ENCODE measurements at places on chromosomes 12 and 14. TPM values are rescaled to one million over a fixed set of nuclear protein-coding genes. Genes with fewer than 3 reads are reported as not detected.
A peak's percentile ranks its signal among the peaks of the same experiment; 100 is the strongest.

DNA sequence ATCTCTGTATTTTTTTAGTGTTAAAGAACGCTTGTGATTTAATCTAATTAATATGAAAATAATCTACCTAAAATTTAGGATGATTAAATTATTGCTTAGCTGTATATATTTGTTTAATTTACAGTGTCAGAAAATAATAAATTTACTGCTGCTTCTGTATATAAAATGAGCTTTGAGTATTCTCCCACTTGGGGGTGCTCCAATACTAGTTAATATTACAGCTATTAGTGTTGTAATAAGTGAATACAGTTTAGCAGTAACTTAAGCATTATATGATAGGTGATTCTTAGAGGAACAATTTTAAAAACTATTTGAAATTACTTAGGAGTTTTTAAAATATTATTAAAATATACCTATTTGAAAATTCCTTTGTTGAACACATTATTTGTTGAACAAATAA is 62.2 kb downstream of the PAPOLA start:
- H3K4me3 ChIP-seq, result no peak overlapping the region
- H3K27me3 ChIP-seq, result no peaks in the 10 kb centered on the region
- no peak for DNase-seq
- no peak overlapping the region for H3K27ac ChIP-seq
- peaks cover 17% of the 10 kb centered on the region for H3K36me3 ChIP-seq

- DNase-seq, result no peak
- H3K27ac ChIP-seq, result no peak overlapping the region
- no peaks in the 10 kb centered on the region for H3K4me1 ChIP-seq
- no peaks in the 10 kb centered on the region for H3K27me3 ChIP-seq
Observed at GRCh38 chr12:25025260-25025659, 76.4 kb upstream of the BCAT1 start.

Gene DIO3
- not detected for total RNA-seq

DNA sequence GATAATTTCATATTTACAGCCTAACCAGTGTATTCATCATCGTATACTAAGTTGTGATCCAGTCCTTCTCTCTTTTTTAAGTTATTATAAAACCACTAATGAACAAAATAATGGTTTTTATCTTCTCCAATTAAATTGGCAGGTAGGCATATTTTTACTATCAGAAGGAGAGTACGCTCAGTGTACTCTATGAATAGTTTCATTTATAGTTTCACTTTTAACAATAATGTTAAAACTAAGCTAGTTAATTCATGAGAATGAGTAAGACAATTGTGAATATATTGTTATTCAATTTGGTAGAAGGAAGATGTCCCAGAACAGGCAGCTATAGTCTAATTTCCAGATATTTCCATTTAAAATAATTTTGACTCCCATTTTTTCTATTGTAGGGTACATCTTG is 277.1 kb downstream of the RASSF9 start:
- no peaks in the 10 kb centered on the region for H3K27me3 ChIP-seq
- H3K36me3 ChIP-seq, result no peaks in the 10 kb centered on the region
- H3K4me1 ChIP-seq, result no peaks in the 10 kb centered on the region
- DNase-seq, result no peak

GRCh38 chr14:87492561-87492960 is 500.4 kb downstream of the GALC start:
- no peaks in the 10 kb centered on the region for H3K36me3 ChIP-seq
- DNase-seq, result no peak
- no peak overlapping the region for H3K27ac ChIP-seq
- H3K4me3 ChIP-seq, result no peak overlapping the region

Gene DHRS2
- total RNA-seq, result 5.5 TPM

DNA sequence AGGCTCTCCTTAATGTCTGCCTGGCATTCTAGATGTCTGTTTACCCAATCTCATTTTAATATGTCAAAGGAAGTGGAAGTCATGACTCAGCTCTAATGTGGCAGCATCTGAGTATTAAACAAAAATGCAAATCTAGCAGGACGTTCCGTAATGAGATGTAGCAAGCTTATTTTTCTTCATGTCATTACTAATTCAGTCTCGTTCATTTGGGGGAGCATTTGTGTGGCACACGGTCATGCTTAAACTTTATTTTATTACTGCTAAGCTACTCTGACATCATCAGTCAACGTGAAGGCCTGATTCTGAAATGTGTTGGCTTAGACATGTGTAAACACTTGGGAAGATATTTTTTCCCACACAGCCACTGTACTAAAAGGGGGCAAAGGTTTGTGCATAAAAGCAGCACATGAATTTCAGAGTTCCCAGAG is 326.7 kb upstream of the TMPO start:
- DNase-seq, result no peak
- H3K27me3 ChIP-seq, result no peaks in the 10 kb centered on the region
- H3K36me3 ChIP-seq, result no peaks in the 10 kb centered on the region
- H3K27ac ChIP-seq, result no peak overlapping the region

Gene PALS1
- 23.6 TPM for total RNA-seq

- H3K27me3 ChIP-seq, result no peaks in the 10 kb centered on the region
- no peak overlapping the region for H3K4me3 ChIP-seq
- H3K4me1 ChIP-seq, result no peaks in the 10 kb centered on the region
- no peak overlapping the region for H3K27ac ChIP-seq
- DNase-seq, result no peak
- H3K36me3 ChIP-seq, result no peaks in the 10 kb centered on the region
Observed at GRCh38 chr12:128974881-128975280, 121.6 kb downstream of the GLT1D1 start.

DNA sequence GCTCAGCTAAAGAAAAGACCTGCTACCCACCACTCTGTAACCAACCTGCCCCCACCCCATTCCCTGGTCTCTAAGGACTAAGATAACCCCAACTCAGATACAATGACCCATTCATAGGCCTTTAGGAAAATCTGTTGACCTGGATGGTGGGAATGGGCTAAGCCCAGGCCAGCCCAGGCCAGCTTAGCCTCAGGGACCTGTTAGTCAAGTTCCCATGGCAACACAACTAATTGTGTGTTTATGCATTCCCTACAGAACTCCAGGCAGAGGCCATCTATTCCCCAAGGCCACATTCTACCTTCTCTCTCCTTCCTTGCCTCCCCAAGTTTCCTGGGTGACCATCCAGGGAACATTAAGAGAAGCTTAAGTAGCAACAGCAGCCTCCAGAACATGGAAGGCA is 16.1 kb upstream of the KRT8 start:
- no peak overlapping the region for H3K4me3 ChIP-seq
- H3K27me3 ChIP-seq, result no peaks in the 10 kb centered on the region
- no peak overlapping the region for H3K27ac ChIP-seq
- H3K4me1 ChIP-seq, result no peaks in the 10 kb centered on the region
- no peaks in the 10 kb centered on the region for H3K36me3 ChIP-seq

Gene GALNT6
- total RNA-seq, result 2.5 TPM

DNA sequence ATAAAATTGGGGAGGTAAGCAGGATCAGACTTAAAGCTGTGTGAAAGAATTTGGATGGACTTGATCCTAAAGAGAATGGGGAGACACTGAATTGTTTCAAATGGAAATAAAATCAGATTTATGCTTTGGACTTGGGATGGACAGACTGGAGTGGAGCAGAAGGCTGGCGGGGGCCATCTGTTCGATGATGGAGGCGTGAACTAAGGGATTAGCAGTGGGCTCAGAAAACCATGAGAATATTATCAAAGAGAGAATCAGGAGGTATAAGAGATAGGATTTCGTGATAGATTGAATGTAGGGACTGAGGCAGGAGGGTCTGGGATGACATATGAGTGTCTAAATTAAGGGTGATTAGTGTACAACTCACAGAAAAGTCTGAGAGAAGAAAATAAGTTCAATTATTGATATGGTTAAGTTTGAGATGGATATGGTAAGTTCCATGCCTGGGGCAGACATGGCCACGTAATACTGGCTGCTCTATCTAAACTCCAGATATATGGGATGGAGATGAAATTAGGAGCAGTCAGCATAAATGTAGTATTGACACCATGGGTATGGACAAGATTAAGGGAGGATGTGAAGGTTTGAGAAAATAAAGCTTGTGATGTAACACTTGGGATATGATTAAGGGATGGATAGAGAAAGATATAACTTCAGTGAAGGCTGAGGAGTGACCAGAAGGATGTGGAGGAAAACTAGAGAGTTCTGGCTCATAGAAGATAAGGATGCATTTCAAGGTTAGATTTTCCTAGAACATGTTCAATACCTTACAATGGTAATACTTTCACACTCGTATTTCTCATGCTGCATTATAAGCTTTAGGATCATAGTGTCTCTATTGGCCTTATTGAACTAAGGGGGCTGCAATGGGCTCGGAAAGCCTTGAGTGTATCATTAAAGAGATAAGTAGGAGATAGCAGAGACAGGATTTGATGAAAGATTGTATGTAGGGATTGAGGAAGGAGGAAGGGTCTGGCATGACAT is 1.0 kb upstream of the TSSK4 start:
- no peak overlapping the region for H3K27ac ChIP-seq
- peaks cover 2% of the 10 kb centered on the region for H3K36me3 ChIP-seq
- H3K27me3 ChIP-seq, result no peaks in the 10 kb centered on the region
- H3K4me3 ChIP-seq, result no peak overlapping the region

DNA sequence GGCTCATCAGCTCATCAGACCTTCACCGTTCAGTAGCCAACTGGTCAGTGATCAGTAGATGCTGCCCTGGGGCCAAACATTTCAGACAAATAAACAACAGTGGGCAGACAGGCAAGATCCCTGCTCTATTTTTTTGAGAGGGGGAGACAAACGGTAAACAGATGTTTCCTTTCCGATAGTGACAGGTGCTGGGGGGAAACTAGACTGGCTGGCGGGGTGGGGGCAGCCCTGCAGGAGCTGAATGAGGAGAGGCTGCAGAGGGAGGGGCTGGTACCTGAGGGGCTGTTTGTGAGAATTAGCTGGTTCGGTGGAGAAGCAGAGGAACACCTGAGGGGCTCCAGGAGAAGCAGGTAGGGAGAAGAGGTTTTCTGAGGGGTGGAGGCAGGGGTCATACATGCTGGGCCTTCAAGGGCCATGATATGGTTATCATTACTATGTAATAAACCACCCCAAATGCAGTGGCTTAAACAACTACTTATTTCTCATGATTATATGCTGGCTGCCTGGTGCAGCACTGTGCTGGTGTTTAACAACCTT is 8.2 kb upstream of the GOLGA3 start:
- H3K4me3 ChIP-seq, result no peak overlapping the region
- peaks cover 30% of the 10 kb centered on the region for H3K36me3 ChIP-seq
- peak overlapping the region; percentile 35 for H3K27ac ChIP-seq
- no peaks in the 10 kb centered on the region for H3K27me3 ChIP-seq
- peaks cover 26% of the 10 kb centered on the region for H3K4me1 ChIP-seq

- no peaks in the 10 kb centered on the region for H3K4me1 ChIP-seq
- no peak overlapping the region for H3K4me3 ChIP-seq
- DNase-seq, result no peak
- no peaks in the 10 kb centered on the region for H3K36me3 ChIP-seq
Observed at GRCh38 chr12:94429191-94429590, 30.5 kb downstream of the CEP83 start.

Gene CD4
- total RNA-seq, result 164 TPM

GRCh38 chr12:8455727-8456360 is at the start of gene CLEC6A:
Gene CLEC6A, plus strand, starts transcription at chr12:8455962. Its CDS starts 150 bp downstream, at chr12:8456112.
- H3K27me3 ChIP-seq, result no peaks in the 10 kb centered on the region
- no peak within 1 kb of the TSS for H3K27ac ChIP-seq
- no peak for DNase-seq
- H3K4me3 ChIP-seq, result no peak within 1 kb of the TSS

GRCh38 chr14:102479777-102480176 is 29.8 kb downstream of the ANKRD9 start:
- DNase-seq, result no peak
- no peaks in the 10 kb centered on the region for H3K4me1 ChIP-seq
- H3K4me3 ChIP-seq, result no peak overlapping the region
- H3K36me3 ChIP-seq, result no peaks in the 10 kb centered on the region
- no peak overlapping the region for H3K27ac ChIP-seq
- H3K27me3 ChIP-seq, result no peaks in the 10 kb centered on the region

- no peak for DNase-seq
- H3K4me1 ChIP-seq, result no peaks in the 10 kb centered on the region
- no peaks in the 10 kb centered on the region for H3K36me3 ChIP-seq
Observed at GRCh38 chr14:100910888-100911664, 7.6 kb upstream of the RTL1 start.

DNA sequence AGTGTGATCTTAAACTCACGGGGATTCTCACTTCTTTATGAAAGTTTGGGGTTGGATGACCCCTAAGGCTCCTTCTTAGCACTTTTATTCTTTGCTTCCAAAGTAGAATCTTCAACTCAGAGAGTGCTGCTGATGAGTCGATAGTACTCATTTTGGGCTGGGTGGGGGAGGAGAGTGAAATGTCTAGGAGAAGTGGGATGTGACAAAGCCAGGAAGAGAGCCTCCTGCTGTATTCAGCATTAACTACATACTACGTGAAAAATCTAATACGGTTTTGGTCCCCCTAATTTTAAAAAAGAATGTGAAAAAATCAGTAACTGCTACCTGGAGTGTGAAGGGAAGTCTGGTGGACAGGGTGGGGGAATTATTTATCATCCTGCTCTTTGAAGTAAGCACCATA is 148.3 kb downstream of the SAMD4A start:
- no peaks in the 10 kb centered on the region for H3K36me3 ChIP-seq
- no peaks in the 10 kb centered on the region for H3K4me1 ChIP-seq
- H3K27ac ChIP-seq, result no peak overlapping the region
- H3K4me3 ChIP-seq, result no peak overlapping the region

GRCh38 chr12:9971181-9971580 is at the start of gene CLEC12A:
Gene CLEC12A, plus strand, starts transcription at chr12:9971409. Its CDS starts 188 bp downstream, at chr12:9971597.
- no peaks in the 10 kb centered on the region for H3K36me3 ChIP-seq
- no peaks in the 10 kb centered on the region for H3K4me1 ChIP-seq
- no peak within 1 kb of the TSS for H3K27ac ChIP-seq
- H3K27me3 ChIP-seq, result no peaks in the 10 kb centered on the region
- no peak within 1 kb of the TSS for H3K4me3 ChIP-seq

Gene CMA1
- not detected for total RNA-seq

Gene KLHL33
- 0.51 TPM for total RNA-seq

Gene PDZRN4
- total RNA-seq, result not detected

DNA sequence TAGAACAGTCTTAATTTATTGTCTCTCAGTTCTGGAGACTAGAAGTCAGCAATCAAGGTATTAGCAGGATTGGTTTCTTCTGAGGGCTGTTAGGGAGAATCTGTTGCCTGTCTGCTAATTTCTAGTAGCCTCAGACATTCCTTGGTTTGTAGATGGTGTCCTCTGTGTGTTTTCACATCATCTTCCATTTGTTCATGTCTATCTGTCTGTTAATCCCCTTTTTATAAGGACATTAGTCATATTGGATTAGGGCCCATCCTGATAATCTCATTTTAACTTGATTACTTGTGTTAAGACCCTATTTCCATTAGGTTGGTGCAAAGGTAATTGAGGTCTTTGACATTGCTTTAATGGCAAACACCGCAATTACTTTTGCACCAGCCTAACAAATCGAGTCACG is 34.3 kb downstream of the TBC1D15 start:
- no peak for DNase-seq
- H3K4me3 ChIP-seq, result no peak overlapping the region
- no peak overlapping the region for H3K27ac ChIP-seq
- no peaks in the 10 kb centered on the region for H3K36me3 ChIP-seq

DNA sequence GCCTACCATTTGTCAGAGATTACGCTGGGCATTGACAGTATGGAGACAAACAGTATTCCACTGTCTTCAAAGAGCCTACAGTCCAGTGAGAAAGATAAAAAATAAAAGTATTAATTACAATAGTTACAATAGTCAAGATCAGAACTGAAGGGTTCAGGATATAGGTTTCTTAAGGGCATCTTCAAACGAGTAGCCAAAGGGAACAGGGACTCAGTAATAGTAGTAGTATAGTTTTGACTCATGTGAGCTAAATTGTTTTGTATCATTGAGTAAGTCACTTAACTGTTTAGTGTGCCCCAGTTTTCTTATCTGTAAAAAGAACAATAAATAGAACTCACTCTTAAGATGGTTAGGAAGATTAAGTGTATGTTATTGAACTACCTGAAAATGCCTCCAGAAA is 123.6 kb downstream of the METTL25 start:
- H3K27ac ChIP-seq, result no peak overlapping the region
- H3K4me1 ChIP-seq, result no peaks in the 10 kb centered on the region
- H3K27me3 ChIP-seq, result no peaks in the 10 kb centered on the region

All from naive thymus-derived CD4-positive, alpha-beta T cell (primary cell).